ENCODE measurements at places on chromosomes 5 and 9. TPM values are rescaled to one million over a fixed set of nuclear protein-coding genes. Genes with fewer than 3 reads are reported as not detected.

The IL9 gene
- not detected for total RNA-seq

The ENTREP1 gene
- 0.39 TPM for total RNA-seq

The EMB gene
- total RNA-seq = 2.2 TPM

The RGS7BP gene
- total RNA-seq = not detected

The ST8SIA4 gene
- 7.5 TPM for total RNA-seq

The CXCL14 gene
- total RNA-seq = not detected

The PPP1R26 gene
- 7.6 TPM for total RNA-seq

The HK3 gene
- not detected for total RNA-seq

The FCHO2 gene
- 25.5 TPM for total RNA-seq

The DND1 gene
- 0.76 TPM for total RNA-seq

The IFT74 gene
- total RNA-seq = 12.6 TPM

The CDH6 gene
- not detected for total RNA-seq

The ZFYVE16 gene
- total RNA-seq = 21.8 TPM

The WHRN gene
- 5.6 TPM for total RNA-seq

The NCS1 gene
- total RNA-seq = 13.7 TPM

Measured in placental epithelial cell (primary cell).